ENCODE measurements at places on chromosomes 6 and 20.

GRCh38 chr20:34536798-34537394, 20.7 kb downstream of the DYNLRB1 start:
- DNase-seq: peak; percentile 66

- DNase-seq: no peak
Measured at GRCh38 chr20:10565191-10565921, 108.4 kb downstream of the JAG1 start.

GRCh38 chr6:8657522-8657921, 222.2 kb upstream of the SLC35B3 start:
- no peak for DNase-seq

GRCh38 chr6:162230147-162230752, 497.3 kb downstream of the PRKN start:
- no peak for DNase-seq

DNA sequence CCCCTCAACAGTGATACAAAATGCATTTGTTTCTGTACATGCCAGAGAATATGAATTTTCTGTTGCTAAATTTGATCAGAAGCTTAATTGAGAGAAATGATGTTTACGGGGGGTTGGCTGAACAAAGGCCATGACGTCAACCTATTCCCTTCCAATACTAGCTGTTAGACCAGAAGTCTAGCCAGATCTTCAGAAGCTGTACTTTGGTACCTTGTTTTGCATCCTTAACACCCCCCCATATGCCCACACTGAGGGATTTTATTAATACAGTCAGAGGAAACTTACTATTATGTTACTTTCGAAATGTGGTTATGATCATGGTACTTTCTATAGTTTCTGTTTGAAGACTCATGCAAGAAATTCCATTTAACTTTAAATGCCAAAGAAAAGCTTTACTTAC, 3.1 kb downstream of the NCOA7 start:
- no peak for DNase-seq

- DNase-seq: no peak
Measured at GRCh38 chr20:62641321-62642050, 817 bp upstream of the SLCO4A1 start.

DNA sequence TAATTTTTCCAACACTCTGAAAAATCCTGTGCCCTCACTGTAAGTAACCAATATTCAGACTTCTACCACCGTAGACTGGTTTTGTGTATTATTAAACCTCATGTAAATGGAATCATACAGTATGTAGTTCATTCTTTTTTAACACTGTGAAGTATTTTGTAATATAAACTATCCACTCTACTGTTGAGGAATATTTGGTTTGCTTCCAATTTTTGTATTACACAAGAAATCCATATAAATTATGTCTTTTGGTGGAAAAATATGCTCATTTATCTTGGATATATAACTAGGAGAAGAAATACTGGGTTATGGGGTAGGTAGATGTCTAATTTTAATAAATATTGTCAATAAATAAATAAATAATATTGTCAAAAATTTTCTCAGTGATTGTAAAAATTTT, 116.8 kb downstream of the CHD6 start:
- no peak for DNase-seq

GRCh38 chr6:110587328-110587727, 110.9 kb upstream of the SLC22A16 start:
- DNase-seq: no peak

- no peak for DNase-seq
Measured at GRCh38 chr6:44697327-44697726, 309.8 kb downstream of the CDC5L start.

- no peak for DNase-seq
Measured at GRCh38 chr6:133407320-133408100, 166.4 kb downstream of the EYA4 start.
